Karpas-422 (cell line): ENCODE measurements at places on chromosomes 3 and 15. TPM values are rescaled to one million over a fixed set of nuclear protein-coding genes. Genes with fewer than 3 reads are reported as not detected.

DNA sequence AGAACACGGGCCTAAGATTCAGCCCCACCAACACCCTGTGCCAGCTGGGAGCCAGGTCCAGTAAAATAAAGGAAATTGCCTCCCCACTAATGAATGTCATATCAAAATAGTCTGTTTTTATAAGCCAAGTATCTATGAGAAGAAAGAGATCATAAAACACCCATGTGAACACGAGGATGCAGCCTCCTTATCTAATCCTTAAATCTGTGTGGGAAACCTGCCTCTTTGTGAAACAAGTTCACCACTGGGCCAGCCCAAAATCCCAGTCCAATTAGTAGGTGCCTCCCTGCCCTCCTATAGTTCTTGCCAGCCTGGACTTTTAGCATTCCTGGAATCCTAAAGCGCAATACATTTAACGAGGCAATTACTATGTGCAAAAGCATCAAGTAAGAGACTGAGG, 42.0 kb downstream of the SCAPER start:
- no peak for DNase-seq

DNA sequence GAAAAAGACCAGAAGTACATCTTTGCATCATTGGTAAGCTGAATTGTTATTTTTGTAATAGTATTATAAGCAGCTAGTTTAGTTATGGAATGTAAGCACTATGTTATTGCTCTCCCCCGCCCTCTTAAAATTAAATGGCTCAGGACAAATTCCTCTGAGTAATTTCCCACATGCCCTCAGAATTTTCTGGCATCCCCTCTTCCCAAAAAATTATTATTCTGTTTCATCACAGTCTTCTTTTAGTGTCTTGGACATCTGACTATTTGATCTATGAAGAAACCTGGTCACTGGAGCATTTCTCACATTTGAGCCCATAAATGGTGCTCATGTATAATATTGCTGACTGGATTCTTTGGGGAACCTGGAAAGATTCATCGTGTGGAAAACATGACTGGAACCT, 68.3 kb downstream of the KLHL25 start:
- DNase-seq: no peak

GUCA1C gene
- not detected in 2 replicates for total RNA-seq

SLC12A8 gene
- total RNA-seq: 156 and 183 TPM in 2 replicates

IQCB1 gene
- 56.3 and 62.8 TPM in 2 replicates for total RNA-seq

DNA sequence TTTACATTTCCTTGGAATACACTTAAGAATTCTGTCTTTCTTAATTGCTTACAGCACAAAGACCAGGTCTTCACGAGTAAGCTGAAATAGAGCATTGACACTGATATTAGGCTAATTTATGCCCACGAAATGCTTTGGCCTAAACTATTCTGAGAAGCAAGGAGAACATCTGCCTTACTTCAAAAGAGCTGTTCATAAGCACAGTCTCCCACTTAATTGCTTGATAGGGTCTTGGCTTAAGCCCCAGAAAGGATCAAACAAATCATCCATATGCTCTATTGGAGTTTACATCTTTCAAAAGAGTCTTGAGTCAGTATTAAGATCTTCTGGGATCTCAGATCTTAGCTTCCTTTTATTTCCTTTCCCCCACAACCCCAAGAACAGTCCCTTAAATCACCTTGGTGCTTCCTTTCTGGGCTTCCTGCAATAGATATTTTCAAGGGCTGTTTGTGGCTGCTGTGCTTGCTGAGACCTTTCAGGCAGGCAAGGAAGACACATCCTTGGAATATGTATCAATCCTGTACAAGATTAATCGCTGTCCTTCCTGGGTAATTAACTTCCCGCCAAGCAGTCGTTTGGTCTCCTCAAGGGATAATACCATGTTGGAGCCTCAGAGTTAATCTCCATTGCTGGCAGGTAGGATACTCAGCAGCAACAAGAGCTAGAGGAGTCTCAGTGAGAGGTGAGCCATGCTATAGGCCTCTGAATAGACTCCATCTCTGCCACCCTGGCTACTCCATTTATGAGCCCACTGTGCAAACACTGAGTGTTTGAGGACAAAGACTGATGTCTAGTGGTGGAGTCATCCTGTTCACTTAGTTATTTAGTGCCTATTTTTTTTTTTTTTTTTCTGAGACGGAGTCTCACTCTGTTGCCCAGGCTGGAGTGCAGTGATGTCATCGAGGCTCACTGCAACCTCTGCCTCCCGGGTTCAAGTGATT, 37.1 kb downstream of the TMEM158 start:
- no peak for DNase-seq

DNA sequence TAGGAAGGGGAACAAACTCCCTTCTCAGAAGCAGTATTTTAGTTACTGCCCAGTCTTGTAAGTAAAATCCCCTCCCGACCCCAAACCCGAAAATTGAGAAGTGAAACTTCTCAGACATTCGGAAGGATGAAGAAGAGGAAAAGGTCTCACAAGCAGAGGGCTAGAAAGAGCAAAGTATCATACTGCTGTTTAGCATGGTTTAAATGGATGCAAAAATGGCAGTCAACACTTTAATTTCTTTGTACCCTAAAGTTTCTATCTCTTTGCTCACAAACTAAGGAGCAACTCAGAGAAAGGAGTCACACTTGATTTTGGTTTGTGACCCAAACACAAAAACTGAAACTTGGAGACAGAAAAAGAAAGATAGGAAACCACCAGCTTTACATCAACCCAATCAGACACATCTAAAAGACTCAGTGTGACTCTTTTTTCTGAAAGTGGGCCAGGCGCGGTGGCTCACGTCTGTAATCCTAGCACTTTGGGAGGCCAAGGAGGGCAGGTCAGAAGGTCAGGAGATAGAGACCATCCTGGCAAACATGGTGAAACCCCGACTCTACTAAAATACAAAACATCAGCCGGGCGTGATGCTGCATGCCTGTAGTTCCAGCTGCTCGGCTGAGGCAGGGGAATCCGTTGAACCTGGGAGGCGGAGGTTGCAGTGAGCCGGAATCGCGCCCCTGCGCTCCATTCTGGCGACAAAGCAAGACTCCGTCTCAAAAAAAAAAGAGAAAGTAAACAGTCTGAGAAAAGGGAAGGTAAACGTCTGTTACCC, 63.2 kb upstream of the ATP11B start:
- peak; percentile 72 for DNase-seq

ZPLD1 gene
- not detected in 2 replicates for total RNA-seq
